ENCODE measurements at places on chromosomes 16 and 17.

GRCh38 chr16:78494674-78495073 lies 395.2 kb downstream of the WWOX start:
- DNase-seq, result no peak

GRCh38 chr16:56038564-56039098 lies 152.7 kb upstream of the GNAO1 start:
- DNase-seq, result no peak

DNA sequence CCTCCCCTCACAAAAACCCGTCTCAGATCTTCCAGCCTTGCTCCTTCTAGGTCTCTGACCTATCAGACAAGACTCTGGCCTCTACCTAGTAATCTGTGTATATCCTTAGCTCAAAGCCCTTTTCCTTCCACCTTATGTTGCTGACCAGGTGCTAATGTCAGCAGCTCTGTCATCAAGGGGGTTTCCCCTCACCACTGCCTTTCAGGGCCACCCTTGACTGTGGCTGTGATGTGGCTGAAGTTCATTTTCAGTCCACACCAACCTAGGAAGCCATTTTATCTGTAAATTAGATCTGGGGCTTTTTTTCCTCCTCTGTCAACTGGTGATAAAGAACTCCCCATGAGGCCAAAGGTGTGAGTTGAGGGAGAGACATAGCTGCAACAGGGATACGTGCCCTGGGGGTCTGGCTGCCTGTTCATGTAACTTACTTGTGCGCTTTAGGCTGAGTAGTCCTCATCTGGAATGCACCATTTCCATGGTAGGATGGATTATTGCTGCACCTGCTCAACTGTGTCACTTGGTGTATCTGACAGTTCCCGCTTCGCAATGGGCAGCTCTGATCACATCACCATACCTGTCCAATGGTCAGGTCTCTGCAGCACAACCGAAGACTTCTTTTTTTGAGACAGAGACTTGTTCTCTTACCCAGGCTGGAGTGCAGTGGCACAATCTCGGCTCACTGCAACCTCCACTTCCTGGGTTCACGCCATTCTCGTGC lies 14.7 kb upstream of the RUNDC3A start:
- DNase-seq, result no peak

DNA sequence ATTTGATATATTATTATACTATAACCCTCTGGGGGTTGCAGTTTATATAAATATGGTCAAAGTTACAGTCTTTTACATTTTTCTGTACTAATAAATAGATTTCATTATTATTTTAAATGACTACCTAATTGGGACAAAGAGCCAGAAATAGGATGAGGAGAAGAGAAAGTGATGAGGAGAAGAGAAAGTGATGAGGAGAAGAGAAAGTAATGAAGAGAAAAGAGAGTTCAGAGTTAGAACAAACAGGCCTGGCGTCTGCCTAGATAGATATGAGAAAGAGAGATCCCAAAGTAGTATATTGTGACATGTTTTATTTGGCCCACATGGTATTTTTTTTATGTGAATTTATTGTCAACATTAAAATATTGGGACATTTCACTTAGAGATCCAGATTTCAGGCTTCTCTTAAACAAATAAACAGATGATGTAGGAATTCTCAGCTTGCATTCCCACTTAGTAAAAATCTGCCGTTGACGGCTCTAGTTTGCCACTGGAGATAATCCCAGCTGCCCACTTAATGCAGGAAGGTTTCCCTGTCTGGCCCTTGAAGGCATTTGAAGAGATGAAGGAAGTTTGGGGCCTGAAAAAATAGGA lies 210.7 kb downstream of the STX8 start:
- DNase-seq, result no peak

DNA sequence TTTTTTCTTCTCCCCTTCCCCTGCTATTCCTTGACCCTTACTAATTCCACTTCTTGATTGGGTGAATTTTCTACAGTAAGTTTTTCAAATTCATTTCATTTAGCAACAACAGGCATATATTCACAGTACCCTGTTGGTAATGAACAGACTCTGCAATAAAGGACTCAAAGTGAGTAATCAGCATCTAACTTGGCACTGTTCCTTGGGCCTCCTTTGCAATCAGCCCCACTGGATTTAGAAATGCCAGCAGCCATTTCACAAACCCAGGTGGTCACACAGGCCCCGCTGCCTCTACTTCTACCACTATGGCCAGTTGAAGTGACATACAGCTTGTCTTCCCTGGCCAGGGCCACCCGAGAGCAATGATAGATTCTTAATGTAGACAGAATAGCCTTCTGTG lies 113.8 kb downstream of the CYB561 start:
- DNase-seq, result no peak

GRCh38 chr16:63890081-63890480 lies 1231.8 kb downstream of the CDH11 start:
- DNase-seq, result peak; percentile 10

GRCh38 chr17:28194382-28194781 lies 124.6 kb upstream of the TMEM97 start:
- no peak for DNase-seq

All from amniotic stem cell (primary cell).